ENCODE measurements at places on chromosomes 6 and 20.

- no peak for DNase-seq
These were observed 380.3 kb downstream of the PREX1 start for GRCh38 chr20:48447456-48447855.

DNA sequence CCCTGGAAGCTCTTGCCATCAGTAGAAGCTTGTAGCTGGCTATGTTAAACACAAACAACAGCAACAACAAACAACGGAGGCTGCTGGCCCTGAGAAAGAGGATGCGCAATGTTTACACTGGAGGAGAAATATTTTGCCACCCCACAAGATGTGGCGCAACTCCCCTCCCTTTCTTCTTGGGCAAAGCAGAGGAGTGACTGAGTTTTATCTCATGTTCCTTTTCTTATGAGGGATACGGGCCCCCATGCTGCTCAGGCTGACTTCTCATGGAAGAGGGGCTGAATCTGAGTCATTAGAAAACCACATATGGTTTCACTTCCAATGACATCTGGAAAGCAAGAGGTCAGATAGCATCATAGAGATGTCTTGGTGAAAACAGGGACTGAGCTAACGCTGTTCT lies 75.9 kb upstream of the HDDC2 start:
- no peak for DNase-seq

DNA sequence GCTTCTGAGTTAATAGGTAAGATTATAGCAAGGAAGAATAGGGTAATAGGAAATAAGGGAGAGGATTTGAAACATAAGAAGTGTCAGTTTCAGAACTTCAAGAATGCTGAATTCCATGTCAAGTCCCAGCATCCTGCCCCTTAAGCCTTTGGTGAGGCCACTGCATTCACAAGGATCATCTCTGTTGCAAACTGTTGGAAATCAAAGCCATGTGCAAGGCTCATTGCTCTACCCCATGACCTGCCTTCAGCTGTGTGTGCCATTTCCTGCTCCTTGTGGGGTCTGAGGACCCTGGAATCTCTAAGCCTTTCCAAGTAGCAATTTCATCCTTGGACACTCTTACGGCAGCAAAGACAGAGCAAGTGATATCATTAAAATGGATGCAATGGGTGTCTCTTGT lies 203.0 kb downstream of the CDC5L start:
- no peak for DNase-seq

- no peak for DNase-seq
These were observed 105.0 kb downstream of the SPTLC3 start for GRCh38 chr20:13113731-13114130.

DNA sequence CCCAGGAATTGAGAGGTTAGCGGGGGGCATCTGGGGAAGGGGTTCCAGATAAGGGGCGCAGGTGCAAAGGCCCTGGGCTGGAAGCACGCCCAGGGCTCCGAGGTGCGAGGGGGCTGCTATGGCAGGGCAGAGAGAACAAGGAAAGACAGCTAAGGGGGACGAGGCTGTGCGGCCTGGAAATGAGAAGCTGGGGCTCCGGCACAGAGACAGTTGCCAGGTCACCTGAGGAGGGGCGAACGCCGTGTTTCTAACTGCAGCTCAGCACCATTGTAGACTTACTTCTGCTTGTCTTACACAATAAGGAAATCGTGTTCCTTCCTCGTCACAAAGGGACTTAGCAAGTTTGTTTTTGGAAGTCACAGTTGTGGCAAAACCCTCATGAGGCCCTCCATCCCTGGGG lies 68.9 kb upstream of the TBXT start:
- DNase-seq = no peak

GRCh38 chr6:4470698-4471210 lies 305.4 kb upstream of the CDYL start:
- DNase-seq = no peak

- no peak for DNase-seq
These were observed 109.0 kb downstream of the BANF2 start for GRCh38 chr20:17808782-17809181.

GRCh38 chr20:44642203-44643153 lies 9.0 kb downstream of the ADA start:
- DNase-seq = peak; percentile 29

GRCh38 chr6:25016014-25016720 lies 80.4 kb upstream of the RIPOR2 start:
- DNase-seq = no peak

DNA sequence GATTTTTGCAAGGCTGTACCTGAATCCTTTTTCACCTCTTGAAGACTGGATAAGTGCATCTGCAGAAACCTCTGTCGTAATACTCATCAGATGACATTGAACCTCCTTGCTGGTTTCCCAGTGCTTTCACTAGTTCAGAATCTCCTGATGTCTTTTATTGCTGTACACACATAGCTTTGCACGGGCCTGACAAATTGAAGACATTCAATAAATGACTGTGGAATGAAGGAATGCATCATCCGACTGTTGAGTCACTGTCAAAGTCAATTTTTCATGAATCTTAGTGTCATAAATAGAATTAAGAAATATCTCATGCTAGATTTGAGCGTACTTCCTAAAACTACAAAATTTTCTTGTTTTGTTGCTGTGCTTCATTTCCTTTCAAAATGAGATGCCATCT lies 598.2 kb upstream of the MAP3K7 start:
- no peak for DNase-seq

- no peak for DNase-seq
These were observed 76.5 kb downstream of the NRN1 start for GRCh38 chr6:5930143-5930770.

DNA sequence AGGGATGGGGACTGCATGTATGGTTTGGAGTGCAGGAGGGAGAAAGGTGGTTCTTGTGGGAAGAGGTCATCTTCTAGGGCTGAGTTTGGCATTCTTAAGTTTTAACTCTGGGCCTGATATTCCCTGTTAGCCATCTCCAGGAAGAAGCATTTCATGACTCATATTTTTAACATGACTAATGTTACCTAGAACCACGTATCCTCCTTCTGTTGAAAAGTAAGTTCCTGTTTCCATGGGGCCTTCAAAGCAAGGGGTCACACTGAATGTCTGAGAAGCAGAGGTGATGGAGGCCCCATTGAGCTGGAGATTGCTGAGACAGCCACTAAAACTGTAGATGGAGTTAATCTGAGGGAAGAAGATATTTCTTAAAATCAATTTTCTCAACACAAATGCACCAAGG lies 30.2 kb downstream of the FAM229B start:
- DNase-seq = no peak

DNA sequence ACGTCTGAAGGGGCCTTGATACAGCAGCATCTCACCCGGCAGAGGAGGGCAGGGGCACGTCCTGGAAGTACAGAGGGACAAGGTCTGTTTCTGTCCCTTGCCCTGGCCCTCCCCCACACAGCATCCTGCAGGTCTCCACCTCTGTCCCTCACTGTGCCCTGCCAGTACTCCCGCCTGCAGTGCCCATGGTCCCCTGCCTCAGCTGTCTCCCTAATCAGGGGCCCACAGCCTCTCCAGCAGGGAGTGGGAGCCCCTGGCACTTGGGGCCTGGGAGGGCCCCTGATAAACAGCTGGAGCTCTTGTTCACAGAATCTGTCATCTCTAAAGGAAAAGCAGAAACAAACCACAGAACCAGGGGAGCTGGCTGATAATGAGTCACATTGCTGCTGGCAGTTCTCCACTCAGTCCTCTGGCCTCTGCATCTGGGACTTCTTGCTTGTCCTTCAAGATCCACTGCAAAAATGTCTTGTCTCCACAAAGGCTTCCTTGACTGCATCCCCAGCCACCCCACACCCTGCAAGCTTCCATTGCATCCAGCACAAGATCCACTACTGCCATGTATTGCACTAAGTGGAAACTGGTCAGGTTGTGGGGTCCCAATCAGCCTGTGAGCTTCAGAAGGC lies 33.2 kb upstream of the TAF8 start:
- DNase-seq = no peak

- DNase-seq = no peak
These were observed 93.9 kb downstream of the BFSP1 start for GRCh38 chr20:17437251-17437650.

GRCh38 chr6:136586295-136586694 lies 36.1 kb upstream of the MAP7 start:
- DNase-seq = no peak

DNA sequence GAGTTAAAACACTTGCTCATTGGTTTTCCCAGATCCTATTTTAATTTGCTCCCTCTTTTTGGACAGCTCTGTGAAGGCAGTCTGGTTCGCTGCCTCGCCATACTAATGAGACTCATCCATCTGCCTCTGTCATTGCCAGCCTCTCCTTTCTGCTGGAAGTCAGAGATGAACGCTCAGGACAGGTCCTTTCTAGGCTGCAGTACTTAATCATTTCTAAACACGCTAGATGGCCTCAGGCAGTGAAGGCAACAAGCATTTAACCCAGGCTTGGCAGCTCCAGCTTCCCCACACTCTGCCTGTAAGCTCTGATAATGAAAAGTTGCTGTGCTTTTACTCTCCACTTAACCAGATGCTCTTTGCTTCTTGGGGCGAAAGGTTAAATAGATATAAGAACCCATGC lies 286.7 kb upstream of the POU3F2 start:
- no peak for DNase-seq

DNA sequence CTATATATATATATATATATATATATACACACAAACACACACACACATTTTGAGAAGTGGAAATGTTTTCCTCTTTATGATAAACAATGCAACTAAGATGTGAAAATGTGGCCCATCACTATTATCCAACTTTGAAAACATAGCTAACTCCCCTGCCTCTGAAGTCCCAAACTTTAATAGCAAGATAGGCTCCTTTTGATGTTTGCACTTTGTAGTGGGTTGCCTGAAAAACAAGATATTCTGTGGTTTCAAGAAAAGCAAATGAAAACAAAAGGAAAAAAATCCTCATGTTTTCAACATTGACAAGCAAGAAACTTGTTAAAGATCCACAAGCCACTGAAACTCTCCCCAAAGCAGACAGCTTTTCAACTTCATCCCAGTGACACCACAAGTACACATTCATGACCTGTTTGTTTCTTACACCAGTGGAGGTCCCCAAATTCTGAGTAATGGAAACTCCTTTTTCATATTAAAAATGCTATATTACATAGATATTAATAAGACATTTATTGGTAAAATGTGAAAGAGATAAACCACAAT lies 90.0 kb downstream of the IPCEF1 start:
- no peak for DNase-seq

DNA sequence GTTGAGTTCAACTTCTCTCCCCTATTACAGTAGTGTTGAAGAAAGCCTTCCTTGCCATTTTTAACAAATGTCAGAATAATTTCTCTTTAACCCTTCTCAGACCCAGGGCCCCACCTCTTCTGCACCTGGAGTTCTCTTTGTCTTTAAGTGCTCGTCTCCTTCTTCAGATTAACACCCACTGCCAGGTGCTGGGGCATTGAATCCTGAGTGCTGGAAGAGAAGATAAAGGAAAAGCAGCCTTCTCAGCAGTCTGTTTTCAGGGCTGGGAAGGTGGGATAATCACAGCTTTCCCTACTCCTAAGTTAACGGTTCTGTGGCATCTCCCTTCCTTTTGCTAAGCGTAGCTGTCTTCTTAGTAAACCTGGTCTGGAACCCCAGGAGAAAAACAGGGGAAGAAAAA lies 114.6 kb upstream of the TAB2 start:
- DNase-seq = peak; percentile 15

GRCh38 chr6:56026455-56027180 lies 151.2 kb upstream of the BMP5 start:
- DNase-seq = no peak

DNA sequence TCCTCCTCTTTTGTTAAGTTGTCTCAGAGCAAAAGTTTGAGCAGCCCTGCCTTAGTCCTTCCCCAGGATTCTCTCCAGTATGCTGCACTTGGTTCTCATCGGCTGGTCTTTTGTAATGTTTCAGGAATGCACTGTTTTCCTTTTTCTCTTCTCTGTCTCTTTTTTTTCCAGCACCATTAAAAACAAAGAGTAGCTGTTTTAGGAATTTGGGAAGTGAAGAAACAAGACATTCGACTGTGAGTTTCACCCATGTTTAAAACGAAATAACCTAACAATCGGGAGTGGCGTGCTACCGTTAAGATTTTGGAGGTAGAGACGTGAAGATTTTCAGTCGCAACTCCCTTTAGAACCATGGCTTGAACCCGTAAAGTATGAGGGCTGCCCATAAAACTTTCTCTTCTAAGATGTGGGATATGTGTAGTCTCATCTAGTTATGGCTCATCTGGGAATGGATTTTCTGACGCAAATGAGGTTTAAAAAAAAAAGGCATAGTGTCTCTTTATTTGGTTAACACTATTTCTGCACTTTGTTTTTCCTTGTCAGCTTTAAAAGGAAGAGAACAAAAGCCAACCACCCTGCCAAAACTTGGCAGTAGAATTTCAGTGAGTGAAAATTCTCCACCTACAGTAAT lies 35.9 kb upstream of the RAB23 start:
- no peak for DNase-seq

DNA sequence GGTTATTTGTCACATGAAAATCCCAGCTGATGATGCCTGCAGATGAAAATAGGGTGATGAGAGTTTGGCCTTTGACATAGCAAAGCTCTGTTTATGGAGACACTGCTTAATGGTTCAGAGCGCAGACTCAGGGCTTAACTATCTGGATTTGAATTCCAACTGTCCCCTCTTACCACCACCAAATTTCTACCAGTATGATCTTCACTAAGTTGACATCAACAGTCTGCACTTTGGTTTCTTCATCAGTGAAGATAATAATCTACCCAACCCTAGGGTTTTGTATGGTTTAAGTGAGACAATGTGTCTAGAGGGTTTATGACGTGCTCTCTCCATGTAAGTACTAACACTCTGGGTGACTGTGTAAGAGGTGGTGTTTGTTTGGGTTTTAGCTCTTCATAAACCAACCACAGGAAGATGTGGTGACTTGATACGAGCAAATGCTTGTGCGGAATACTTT lies 151.4 kb upstream of the TNFAIP3 start:
- DNase-seq = no peak

All from neural progenitor cell (in vitro differentiated cells).